ENCODE measurements at places on chromosomes 7 and 10.

- no peak for DNase-seq
Observed at GRCh38 chr7:45579391-45579801, 5.2 kb downstream of the ADCY1 start.

DNA sequence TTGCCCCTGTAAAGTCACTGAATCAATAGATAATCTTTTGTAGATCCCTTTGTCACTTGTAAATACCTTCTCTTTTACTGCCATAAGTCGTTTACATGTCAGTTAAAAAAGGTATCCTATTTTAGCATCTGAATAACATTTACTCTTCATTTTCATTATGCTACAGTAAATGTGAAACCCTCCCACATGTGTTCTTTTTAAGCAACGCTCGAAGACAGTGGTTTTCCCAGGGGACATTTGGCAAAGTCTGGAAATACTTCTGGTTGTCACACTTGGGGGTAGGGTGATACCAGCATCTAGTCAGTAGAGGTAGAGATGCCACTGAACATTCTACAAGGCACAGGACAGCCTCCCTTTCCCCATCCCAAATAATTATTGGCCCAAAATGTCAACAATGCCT, 23.7 kb downstream of the ATAD1 start:
- no peak for DNase-seq

DNA sequence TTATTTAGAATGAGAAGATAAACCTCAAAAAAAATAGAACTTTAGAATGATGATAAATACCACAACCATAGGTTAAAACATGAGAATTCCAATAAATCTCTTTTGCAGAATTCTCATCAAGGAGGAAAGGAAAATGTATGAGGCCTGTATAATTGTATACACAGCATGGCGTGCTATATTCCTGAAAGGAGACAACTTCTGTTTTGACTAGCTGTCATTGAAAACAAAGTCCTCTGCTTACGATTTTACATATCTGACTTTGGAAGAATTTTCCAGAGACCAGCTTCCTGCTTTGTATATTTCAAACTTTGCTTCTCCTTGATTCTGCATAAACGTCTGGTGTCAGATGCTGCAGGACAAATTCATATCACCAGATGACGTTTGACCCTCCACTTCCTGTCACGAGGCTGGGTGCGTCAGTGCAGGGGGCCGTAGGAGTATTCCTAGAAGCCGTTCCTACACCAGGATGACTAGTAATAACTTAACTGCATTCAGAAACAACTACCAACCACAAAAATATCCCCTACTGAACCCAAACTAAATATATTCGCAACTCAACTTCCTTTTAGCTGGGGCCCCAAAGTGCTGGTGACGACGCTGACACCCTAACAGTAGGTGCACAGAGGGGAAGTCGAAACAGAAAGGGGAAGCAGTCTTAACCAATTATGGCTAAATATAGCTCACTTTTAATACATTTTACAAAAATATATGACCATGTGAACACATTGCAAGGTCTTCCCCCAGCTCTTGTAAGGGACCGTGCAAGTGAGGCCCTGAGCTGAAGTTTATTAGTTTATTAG, 178.6 kb upstream of the INHBA start:
- DNase-seq, result peak; percentile 81

- DNase-seq, result no peak
Observed at GRCh38 chr10:112650588-112651030, 203.6 kb downstream of the VTI1A start.

GRCh38 chr10:128612631-128613030, 486.4 kb upstream of the MKI67 start:
- no peak for DNase-seq
